ENCODE measurements at places on chromosomes 2 and 18. TPM values are rescaled to one million over a fixed set of nuclear protein-coding genes. Genes with fewer than 3 reads are reported as not detected.

GRCh38 chr2:30932870-30933269 is 125.6 kb upstream of the CAPN13 start:
- DNase-seq: no peak

DNA sequence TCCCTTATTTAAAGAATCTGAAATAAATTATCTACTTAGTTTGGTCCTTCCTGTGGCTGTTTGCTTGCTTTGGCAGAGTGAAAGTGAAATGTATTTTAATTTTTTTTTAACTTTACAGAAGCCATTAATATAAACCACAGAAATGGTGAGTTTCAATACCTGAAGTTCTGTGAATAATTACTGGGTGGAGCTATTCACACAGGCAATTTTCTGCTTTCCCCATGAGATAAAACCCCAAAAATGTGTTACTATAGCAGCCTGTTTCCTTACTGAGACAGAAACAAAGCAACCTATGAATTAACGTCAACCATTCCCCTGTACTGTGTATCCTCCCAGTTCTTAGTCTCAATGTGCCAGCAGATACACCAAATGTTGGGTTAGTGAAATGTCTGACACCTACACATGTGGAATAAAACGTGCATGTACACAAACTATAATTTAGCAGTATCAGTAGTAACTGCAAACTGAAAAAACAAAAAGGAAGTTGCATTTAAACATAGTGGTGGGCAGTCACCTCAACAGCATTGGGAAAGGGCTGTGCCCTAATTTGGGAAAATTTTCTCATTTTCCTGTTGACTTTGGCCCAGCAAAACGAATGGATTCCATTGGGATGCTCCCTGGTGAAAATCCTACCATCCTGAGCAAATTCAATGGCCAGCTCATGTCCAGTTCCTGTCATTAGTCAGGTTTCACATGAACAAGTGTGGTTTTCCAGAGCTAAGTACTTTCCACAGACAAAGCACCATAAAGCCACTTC is 73.1 kb upstream of the RMDN2 start:
- no peak for DNase-seq

GRCh38 chr2:113895819-113896563 is 6.1 kb downstream of the ACTR3 start:
- DNase-seq: no peak

DNA sequence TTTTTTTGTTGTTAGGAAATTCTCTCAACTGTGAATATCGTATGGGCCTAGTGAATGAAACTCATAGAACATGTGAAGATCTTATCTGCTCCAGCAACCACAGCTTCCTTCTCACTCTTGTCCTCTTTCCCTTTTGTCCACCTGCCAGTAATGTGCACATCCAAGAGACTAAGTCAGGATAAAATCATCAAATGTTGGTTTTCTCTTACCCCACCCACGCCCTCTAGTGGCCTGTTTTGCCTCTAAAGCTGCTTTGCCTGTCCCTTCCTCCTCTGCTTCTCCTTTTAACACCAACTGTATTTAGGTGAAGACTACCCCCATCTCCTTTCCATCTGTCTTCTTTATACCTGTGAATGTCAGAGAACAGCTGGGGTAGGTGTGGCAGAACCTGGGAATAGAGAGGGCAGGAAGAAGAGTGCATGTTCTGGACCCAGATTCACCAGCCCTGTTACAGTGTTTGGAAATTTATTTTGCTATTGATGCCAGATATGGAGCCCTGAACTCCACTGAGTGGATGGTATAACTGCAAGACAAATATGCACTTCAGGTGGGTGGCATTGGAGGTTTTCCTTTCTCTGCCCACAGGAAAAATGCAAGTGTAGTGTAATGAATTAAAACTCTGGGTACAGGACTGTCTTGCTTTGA is 8.4 kb upstream of the MGAT5 start:
- DNase-seq: peak; percentile 92

DNA sequence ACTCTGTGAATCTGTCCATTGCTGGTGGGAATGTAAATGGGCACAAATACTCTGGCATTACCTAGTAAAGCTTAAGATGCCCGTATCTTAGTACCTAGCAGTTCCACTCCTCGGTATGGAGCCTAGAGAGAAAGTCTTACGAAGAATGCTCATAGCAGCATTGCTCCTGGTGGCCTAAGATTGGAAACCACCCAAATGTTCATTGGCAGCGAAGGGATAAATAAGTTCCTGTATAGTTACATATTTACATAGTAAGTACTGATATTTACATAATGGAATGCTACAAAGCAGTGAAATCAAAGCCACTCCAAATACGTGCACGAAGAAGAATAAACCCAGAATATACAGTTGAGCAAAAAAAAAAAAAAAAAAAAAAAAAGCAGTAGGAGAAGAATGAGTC is 46.7 kb upstream of the PDIA6 start:
- DNase-seq: no peak

Gene ABCB11
- not detected for total RNA-seq

Gene ALPI
- not detected for total RNA-seq

- DNase-seq: no peak
These were observed 29.8 kb upstream of the LAMA1 start for GRCh38 chr18:7147399-7147798.

All from Karpas-422 (cell line).